ENCODE measurements at places on chromosomes 16 and 17.

- DNase-seq, result no peak
Measured at GRCh38 chr17:45270828-45271418, 9.0 kb upstream of the SPATA32 start.

DNA sequence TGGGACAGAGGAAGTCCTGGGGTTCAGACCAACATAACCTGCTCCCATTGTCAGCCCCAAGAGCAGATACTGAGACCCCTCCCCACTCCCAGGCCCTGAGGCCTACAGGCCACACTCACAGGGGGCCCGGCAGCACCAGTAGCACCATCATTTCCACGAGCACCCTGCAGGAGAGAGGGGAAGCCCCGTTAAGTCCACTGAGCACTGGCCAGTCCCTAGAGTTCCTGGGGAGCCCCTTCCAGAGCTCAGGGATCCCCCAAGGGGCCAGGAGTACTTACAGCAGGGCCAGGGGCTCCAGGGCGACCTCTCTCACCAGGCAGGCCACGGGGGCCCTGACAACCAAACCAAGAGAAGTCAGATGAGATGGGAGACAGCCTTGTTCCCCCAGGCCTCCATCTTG, 5.4 kb downstream of the COL1A1 start:
- DNase-seq, result no peak

DNA sequence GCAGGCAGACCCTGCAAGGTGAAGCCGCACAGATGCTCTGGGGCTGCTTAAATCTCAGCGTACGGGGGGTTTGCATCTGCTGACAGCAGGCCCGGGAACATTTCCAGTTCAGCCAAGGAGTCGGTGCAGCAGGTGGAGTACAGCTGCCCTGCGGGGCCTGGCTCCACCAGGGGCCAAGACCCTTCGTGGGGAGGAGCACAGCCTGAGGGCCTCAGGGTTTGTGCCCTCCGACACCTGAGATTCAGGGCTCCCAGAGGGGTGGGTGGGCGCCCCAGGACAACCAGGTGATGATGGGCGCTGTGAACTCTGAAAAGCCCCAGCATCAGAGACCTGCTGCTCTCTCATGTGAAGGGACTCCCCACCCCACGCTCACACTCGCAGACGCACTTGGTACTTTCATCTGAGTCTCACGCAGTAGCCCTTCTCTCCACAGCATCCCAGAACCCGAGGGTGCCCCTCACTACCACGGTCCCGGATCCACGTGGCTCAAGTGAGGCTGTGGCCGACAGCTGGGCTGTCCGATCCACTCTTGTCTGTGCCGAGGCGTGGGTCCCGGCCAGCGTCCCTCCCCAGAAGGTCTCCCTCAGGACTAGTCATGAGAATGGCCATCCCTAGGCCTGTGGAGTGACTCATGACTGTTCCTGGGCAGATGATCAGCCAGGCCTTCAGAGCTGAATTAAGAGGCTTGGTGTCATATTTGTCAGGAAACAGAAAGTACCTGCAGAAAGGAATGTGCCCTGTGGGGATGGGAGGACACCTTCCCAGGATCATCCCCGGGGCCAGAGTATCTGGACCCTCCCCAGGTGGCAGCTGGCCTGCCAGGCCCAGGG, 29.6 kb downstream of the ACSF3 start:
- no peak for DNase-seq

- DNase-seq, result no peak
Measured at GRCh38 chr17:50758524-50758923, 8.8 kb downstream of the ANKRD40CL start.
